Activated gamma-delta T cell treated with anti-CD3 and anti-CD28 coated beads, Interleukin-2, amount 50 U/mL, for 16 hours (primary cell): ENCODE measurements at places on chromosomes 3 and 15.

- no peak for DNase-seq
These were observed 43.0 kb downstream of the NEK10 start for GRCh38 chr3:27326202-27326601.

GRCh38 chr15:70463453-70463834, 299.9 kb downstream of the UACA start:
- no peak for DNase-seq

DNA sequence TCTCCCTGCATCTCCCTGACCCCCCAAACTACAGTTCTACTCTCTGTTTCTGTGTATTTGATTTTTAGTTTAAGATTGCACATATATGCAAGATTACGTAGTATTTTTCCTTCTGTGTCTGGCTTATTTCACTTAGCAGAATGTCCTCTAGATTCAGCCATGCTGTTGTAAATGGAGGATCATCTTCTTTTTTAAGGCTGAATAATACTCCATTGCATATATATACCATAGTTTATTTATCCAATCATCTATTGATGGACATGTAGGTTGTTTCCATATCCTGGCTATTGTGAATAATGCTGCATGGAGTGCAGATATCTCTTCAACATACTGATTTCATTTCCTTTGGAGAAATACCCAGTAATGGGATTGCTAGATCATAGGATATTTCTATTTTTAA, 70.8 kb downstream of the RFTN1 start:
- DNase-seq, result no peak

GRCh38 chr3:124920718-124921117, 13.8 kb downstream of the MUC13 start:
- DNase-seq, result no peak

DNA sequence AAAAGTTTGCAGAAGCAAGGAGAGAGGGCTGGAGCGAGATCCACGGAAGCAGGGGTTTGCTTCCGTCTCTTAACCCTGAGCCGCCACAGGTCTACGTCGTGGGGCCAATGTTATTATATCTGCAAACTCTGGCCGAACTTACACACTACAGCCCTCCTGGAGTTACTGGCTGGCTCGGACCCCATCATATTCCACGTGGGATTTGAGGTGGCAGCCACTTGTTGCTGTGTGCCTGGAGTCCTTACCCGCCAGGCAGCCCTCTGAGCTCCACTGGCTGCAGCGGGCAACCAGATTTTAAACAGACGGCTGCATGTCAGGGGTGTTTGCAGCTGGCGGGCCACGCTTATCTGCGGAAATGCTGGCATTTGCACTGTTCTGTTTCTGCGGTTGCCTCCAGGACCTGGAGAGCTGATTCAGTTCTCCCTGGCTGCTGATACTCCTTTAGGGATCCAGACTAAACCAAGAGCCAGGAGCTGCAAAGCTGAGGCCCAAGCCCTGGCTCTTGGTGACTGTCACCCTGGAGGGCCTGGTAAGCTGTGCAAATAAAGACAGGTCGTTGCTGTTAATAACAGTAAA, 34.7 kb downstream of the TM2D3 start:
- no peak for DNase-seq

- DNase-seq, result no peak
These were observed 60.0 kb upstream of the SYN2 start for GRCh38 chr3:11944052-11944673.

DNA sequence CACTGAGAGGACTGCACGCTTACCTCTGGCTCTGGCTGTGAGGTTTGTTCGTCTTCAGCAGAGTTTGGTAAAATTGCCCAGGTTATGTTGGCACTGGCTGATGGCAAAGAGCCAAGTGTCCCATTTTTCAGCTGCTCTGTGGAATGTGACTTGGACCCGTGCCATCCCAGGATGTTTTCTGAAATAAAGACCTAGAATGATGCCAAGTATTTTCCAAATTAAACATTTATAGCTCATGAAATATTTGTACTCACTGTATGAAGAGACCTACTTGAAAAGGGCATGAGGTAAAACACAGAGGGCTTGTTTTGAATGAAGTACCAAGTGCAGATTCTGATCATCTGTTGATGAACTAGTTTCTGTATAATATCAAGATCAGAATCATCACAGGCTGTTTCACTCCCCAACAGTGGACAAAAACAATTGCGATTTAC, 200.5 kb downstream of the STT3B start:
- DNase-seq, result no peak

DNA sequence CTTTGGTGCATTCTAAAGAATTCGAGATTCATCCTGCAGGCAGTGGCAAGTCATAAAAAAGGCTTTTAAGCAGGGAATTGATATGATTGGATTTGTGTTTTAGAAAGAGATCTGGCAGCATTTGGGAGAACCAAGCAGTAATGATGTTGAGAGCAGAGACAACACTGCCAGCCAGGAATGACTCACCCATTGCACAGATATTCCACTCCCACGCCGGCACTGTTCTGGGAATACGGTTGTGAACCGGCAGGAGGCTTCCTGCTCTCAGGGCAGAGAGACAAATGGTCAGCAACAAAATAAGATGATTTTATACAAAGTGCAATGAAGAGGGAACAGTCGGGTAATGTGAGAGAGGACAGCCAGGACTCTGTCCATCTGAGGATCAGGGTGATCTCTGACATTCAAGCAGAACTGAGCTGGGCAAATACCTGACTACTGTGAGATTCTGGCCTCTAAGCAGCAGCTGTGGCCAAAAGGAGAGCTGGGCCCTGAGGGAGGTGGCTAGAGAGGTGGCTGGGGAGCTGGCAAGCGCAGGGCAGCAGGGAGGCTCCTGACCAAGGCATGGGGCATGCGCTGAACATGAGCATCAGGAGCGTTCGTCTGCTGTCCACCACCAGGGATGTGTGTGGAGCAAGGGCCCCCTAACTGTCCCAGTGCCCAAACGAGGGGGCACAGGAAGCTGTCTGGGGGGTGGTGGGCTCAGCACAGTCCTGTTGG, 56.1 kb upstream of the PLXNA1 start:
- no peak for DNase-seq

DNA sequence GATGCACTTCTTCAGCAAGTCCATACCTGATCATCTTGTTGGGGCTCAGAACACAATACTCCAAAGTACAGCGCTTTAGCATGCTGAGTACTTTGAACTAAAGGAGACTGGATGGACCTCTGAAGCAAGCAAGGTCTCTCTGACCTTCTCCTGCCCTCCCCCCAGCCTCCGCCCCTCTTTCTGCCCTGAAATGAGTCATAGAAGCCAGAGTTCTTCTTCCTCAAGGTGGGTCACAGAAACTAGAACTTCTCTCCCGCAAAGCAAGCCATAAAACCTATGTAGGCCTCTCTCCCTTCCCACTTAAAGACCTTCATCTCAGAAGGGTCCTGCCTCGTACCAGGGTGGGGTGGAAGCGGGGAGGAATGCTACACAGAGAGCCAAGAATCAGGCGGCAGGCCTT, 230.5 kb upstream of the PROK2 start:
- DNase-seq, result no peak

GRCh38 chr3:21508246-21508645, 242.8 kb downstream of the ZNF385D start:
- DNase-seq, result no peak

DNA sequence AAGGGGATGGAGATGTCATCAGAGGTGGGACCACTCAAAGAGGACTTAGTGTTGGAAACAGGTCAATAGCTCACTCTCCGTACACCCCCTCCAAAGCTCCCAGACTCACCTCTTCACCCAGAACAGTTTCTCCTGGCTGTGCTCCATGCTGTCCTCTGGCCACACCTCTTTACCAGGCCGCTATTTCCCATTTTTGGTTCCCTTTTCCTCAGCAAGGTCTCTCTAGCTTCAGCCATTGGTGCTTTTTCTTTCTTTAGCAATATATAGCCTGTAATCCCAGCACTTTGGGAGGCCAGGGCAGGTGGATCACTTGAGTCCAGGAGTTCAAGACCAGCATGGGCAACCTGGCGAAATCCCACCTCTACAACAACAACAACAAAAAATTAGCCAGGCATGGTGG, 123.6 kb upstream of the SMAD3 start:
- no peak for DNase-seq

DNA sequence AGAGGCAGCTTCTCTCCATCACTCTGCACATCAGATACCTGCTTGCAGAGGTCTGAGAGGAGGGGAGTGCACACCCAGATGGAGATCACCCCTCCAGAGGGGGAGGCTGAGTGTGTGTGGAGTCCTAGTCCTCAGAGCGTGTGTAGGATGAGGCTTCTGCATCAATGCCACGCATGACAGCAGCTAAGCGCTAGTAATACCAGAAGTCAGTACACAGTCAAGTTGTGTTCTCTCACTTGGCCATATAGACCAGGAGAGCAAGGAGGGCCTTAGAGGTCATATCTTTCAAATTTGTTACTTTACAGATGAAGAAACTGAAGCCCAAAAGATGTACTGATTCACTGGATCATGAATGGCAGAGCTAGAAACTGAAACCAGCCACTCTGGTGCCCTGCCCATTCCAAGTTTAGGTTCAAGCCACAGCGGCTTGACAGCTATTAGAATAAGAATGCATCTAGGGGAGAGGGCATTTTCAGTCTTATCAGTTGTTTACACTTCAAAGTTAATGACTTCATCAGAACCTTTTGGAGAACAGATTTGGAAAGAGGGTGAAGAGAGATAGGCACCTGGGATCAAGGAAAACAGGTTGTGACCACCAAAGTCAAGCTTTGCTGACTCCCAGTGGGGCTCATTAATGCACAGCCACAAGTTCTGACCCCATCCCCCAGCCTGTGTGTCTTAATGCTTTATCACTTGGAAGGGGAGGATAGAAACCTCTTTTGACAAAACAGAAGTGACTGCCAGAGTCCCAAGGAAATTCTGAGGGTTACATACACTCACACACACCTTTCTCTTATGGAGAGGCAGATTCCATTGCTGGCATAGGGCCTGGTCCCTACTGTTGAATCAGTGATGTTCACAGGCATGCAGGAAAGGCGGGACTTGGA, 310.3 kb downstream of the CHST2 start:
- no peak for DNase-seq

DNA sequence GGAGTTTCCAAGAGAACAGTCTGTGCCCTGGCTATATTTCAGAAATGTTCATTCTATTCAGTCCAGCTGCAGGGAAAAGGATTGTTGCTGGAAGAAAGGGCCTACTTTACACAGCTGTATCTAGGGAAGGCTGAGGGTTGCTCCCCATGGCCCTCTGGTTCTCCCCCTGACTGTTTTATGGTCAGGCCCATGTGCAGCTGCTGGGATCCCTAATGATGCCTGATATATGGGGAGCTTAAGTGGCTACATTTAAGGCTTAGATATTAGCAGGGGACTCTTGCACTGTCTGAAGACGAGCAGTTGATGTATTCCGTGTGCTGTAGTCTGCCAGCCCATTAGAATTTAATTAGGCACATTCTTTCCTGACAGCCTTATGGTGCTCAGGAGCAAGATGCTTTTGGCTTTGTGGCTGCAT, 72.0 kb downstream of the FAM43A start:
- no peak for DNase-seq

GRCh38 chr15:62059108-62059815, 985 bp downstream of the VPS13C start:
- no peak for DNase-seq

GRCh38 chr3:32181796-32182195, 56.7 kb upstream of the CMTM8 start:
- DNase-seq, result no peak
